ENCODE measurements at places on chromosomes 6 and 20.
A peak's percentile ranks its signal among the peaks of the same experiment; 100 is the strongest.

DNA sequence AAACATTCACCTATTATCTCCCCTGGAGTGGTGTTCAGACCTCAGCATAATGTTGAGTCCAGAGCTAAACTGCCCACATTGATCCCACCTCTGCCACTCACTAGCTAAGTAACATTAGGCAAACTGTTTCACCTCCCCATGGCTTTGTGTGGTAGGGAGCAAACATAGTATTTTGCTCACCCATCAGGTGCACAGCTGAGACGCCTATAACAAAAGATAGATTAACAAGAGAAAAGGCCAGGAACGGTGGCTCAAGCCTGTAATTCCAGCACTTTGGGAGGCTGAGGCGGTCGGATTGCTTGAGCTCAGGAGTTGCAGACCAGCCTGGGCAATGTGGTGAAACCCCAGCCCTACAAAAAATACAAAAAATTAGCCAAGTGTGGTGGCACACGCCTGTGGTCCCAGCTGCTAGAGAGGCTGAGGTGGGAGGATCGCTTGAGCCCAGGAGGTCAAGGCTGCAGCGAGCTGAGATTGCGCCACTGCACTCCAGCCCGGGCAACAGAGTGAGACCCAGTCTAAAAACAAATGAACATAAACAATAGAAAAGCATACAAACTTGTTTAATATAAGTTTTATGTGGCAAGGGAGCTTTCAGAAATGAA is 91.6 kb downstream of the MAP3K7 start:
- no peak for DNase-seq

- no peak for DNase-seq
Measured at GRCh38 chr20:17676942-17677341, 5.1 kb downstream of the RRBP1 start.

DNA sequence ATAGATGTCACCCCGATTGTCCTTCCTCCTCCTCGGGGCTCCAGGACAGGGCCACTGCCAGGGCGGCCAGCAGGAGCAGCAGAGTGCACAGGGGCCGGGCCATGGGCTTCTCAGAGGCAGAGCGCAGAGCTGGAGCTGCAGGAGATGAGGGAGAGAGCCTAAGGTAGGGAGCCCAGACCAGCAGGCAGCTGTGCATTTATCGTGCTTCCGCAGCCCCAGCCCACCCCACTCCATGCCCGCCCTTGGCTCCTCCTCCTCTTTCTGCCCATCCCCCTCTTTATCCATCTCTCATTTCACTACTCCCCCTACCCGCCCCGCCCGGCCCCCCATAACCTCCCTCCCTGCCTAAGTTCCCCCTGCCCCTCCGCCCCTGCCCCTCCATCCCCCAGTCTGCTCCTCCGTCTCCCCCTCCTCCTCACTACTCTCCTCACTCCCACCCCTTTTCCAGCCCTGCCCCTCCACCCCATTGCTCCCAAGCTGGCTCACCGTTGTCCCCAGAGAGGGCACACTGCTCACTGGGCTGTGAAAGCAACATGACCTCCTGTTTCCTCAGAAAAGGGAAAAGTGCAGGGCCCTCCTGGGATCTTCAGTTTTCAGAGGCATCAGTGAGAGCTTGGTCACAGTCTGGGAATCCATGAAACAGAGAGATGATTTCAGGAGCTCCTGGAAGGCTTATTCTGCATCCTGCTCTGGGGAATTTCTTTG is 25.5 kb upstream of the CST1 start:
- no peak for DNase-seq

DNA sequence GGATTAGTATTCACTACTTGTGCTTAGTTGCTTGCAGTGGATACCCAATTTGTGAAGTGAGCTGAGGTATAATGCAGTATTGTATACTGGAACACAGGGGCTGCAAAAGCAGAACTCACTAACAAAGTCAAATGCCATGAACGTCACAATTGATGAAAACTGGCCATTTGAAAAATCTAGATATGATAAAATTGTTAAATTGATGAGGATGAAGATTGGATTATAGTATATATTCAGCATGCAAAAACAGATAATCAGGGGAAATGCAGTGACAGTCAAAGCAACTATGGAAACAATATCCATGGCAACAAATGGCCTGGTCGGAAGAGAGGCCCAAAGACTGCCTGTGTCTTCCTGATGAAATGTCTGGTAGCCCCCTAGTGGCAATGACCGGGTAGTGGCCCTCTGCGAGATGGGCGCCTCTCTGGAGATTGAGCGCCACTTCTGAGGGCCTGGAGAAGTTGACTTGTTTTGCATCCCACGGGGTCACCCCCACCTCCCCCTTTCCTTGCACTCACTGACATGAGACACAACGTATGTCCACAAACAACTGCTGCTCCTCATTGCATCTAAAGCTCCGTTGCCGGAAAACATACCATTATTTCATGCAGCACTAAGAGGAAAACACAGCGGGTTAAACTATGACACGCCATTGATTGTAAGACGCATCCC is 43.6 kb downstream of the C6orf15 start:
- DNase-seq = peak; percentile 76

DNA sequence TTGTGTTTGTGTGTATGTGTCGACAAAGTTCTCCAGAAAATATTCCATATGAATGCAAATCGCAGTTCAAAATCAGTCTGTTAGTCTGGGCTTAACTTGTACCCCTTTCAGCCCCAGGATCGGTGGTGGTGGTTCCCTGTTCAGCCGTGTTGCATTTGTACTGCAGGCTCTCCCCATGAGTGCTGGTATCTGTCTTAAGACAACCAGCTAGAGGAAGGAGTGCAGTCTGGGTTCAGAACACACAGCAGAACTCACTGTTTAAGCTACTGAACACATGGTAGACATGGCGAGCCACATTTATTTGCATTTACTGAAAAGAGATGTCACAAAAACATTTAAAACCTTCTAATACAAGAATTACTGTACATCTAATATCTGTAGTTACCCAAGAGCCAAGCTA is 192.1 kb downstream of the ARID1B start:
- no peak for DNase-seq

DNA sequence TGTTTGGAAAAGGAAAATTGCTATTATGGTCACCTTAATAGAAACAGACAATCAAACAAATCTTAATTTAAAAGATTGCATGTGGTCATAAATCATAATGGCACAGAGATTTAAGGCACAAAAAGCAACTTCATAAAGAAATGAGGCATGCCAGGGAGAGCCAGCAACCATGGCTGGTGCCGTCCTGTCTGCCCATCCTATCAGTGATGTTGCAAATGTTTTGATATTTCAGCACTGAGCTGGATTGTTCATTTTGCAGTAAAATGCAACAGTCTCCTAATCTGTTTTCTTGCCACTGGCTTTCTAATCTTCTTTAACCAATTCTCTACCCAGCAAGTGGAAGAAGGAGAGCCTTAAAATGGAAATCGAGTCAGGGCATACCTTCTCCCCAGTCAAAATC is 249.8 kb downstream of the SAMD5 start:
- no peak for DNase-seq

- DNase-seq = no peak
Measured at GRCh38 chr20:58660855-58661597, 9.9 kb downstream of the STX16 start.

GRCh38 chr6:84220809-84221409 is 6.5 kb downstream of the CEP162 start:
- DNase-seq = no peak

- DNase-seq = no peak
Measured at GRCh38 chr6:25054469-25054868, 118.7 kb upstream of the RIPOR2 start.

- no peak for DNase-seq
Measured at GRCh38 chr6:65566117-65566516, 140.9 kb downstream of the EYS start.

GRCh38 chr20:19909725-19910124 is 107.4 kb upstream of the NAA20 start:
- DNase-seq = no peak

Data from neural crest cell (in vitro differentiated cells).